AG10803 (cell line): ENCODE measurements at places on chromosomes 16 and 17.

- DNase-seq, result peak; percentile 68
Observed at GRCh38 chr17:29577385-29578211, 9.1 kb downstream of the TP53I13 start.

DNA sequence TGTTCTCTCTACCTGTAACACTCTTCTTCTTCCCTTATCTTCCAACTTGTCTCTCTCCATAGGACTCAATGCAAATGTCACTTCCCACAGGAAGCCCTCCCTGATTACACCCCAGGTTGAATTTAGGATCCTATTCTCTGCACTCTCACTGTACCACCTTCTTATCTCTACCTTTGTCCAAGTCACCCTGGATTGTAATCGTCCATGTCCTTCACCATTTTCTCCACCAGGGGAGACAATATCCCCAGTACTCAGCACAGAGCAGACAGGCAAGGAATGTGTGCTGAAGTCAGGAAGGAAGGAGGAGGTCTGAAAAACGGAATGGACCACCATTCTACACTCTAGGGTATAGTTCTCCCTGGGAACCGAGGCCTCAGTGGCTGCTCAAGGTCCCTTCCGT lies 14.2 kb downstream of the C16orf82 start:
- no peak for DNase-seq

- no peak for DNase-seq
Observed at GRCh38 chr16:48627148-48627547, 17.2 kb upstream of the N4BP1 start.

- peak; percentile 51 for DNase-seq
Observed at GRCh38 chr17:17001874-17002520, 30.1 kb upstream of the TNFRSF13B start.

GRCh38 chr16:67399218-67399733 lies 6.0 kb upstream of the TPPP3 start:
- no peak for DNase-seq

DNA sequence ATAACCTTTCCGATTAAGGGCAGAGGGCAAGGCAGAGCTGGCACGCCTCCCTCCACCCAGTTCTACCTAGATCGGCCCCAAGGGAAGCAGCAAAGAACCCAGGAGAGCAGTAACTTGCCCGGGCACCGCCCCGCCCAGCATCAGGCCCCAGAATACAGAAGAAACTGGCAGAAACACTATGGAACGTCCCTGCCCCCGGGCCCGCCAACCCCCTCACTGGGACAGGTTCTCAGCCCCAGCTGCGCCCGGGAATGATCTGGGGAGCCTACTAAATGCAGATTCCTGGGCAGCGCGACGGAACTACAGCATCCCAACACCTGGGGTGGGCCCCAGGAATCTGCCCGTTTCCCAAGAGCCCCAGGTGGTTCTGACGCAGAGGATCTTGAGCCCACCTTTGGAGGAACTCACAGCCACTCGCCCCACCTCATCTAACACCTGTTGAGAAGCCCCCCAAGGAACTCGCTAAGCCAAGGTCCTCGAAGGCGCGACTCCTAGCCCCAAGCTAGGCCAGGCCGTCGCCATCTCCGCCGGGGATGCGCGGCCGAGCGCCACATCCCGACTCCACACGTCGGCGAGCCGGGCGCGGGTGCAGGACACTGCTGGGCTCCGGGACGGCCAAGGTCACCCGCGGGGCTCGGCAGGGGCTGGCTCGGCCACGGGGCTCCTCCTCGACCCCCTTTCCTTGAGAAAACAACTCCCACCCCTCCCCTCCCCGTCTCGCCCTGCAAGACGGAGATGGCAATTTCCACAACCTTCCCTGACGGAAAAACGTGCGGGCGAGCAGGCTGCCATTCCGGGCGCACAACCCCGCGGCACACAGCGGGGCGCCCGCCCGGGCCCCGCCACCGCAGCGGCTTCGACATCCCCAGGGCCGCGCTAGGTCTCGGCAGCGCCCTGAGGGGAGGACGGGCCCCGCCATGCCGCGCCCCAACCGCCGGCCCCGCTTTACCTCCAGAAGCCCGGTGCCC lies 913 bp downstream of the CDIP1 start:
- DNase-seq, result no peak

DNA sequence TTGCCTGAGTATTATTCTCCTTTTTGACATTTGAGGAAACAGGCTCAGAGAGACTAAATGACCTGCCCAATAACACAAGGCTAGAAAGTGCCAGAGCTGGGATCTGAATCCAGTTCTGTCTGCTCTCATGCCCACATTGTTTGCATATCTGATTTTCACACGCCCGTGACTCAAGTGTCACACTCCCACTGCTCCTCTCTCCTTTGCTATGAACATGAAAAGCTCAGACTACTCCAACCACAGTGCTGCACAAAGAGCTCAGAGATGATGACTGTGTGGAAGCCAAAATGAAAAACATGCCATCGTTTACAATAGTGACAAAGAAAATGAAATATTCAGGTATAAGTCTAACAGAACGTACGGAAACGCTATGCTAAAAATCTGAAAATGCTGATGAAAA lies 107.9 kb downstream of the SMG6 start:
- DNase-seq, result peak; percentile 61

DNA sequence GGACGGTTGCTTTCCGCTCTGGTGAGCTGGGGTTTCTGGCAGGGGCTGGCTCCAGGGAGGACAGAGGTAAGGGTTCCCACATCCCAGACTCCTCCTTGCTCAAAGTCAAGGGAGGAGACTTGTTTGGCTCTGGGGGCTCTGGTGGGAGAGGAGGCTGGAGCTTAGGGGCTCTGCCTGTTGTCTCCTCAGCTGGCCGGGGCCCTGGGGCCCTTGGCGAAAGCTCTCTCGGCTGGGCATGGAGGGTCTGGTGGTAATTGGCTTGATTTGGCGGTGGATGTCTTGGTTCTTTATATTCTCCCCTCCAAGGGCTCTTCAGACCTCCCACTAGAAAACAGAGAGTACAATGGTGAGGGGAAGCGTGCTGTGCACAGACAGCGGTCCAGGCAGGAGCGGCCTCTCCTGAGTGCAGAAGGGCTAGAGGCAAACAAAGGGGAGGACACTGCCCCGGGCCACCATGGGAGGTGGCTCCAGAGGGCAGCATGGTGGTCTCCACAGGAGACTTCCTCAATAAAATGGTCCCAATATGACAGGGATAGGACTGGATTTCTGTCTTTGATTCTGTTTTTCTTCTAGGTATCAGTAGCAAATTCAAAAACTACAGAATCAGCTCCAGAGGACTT lies 5.7 kb upstream of the SPATA32 start:
- DNase-seq, result no peak

DNA sequence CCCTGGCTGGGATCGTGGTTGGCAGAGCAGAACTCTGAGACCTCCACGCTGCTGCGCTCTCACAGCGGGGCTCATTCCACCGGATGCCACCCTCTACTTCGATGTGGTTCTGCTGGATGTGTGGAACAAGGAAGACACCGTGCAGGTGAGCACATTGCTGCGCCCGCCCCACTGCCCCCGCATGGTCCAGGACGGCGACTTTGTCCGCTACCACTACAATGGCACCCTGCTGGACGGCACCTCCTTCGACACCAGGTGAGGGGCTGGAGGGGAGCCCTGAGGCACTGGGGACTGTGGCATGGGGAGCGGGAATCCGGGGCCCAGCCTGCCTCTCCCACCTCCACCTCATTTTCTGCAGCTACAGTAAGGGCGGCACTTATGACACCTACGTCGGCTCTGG lies 5.2 kb downstream of the FKBP10 start:
- no peak for DNase-seq

DNA sequence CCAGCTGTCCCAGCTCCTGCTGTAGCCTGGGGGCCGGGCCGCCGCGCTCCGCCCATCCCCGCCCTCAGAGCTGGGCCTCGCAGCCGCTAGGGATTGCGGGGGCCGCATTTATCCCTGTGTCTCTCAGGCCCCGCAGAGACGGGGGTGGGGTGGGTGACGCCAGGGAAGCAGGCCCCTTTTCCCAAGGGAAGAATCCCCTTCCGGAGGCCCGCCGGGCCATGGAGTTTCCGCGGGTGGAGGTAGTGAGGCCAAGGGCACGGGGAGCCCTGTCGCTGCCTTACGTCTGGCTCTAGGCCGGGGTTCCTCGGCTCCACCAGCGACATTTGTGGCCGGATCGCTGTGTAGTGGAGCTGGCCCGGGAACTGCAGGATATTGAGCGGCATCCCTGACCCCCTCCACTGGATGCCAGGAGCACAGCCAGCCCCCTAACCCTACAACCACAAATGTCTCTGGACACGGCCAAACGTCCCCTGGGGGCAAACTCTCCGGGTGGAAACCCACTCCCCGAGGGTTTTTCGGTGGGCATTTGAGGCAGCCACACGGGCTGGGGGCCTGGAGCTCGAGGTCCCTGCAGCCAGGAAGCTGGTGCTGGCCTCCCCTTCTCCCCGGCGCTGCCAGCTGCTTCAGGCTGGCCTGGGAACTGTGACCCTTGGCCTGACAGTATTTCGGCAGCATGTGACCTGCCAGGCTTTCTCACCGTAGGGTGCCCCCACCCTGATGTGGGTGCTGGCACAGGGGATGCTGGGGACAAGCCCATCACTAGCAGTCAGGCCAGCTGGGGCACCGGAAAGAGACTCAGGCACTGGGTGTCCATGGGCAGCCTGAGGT lies 12.0 kb upstream of the CD300A start:
- DNase-seq, result peak; percentile 66

DNA sequence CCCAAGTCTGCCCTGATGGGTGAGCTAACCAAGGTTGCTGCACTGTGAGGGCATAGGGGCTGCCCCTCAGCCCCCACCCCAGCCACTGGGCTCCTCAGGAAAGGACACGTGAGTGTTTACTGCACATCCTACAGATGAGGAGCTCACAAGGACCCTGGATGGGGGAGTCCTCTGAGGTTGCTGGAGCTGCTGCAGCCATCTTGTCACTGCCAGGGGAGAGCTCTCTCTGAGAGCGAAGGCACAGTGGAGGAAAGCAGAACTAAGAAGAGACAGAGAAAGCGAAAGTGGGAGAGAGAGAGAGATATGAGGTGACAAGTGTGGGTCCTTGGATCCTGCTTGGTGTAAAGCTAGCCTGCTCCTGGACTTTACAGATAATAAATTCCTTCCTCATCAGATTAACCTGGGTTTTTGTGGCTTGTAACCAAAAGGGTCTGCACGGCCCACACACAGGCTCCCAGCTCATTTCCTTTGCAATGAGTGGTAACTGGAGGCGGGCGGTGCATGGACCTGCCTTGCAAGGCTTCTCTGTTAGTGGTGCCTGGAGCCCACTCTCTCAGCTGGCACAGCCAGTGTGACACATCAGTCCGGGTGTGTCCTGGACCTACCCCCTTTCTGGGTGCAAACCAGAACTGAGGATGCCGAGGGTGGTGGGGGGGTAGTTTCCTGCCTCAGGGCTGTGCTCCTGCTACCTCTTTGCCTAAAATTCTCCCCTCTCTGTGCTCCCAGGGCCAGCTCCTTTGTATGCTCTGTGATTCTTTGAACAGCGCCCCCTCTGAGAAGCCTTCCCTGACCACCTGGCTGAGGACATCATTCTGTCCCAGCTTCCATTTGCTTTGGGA lies 14.2 kb downstream of the SNX20 start:
- DNase-seq, result no peak

- no peak for DNase-seq
Observed at GRCh38 chr17:2755891-2756724, 6.7 kb upstream of the CCDC92B start.
